ENCODE measurements at places on chromosomes 1 and 21.
A peak's percentile ranks its signal among the peaks of the same experiment; 100 is the strongest.

DNA sequence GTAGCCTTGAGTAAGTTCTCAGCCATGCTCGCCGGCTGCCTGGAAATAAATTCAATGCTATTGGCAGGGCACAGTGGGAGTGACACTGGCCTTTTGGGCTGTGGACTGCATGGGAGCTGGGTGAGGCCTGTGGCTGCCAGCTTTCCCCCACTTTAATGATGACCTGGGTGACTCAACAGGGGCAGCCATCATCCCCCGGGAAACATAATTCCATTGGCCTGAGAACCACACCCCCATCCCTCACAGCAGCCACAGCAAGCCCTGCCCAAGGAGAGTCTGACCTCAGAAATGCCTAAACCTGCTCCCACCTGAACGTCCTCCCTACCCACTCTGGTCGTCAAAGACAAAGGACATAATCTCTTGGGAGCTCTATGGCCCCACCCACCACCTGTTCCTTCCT, 384.0 kb downstream of the LTN1 start:
- no peaks in the 10 kb centered on the region for H3K27me3 ChIP-seq
- peaks cover 25% of the 10 kb centered on the region for H3K36me3 ChIP-seq
- H3K4me3 ChIP-seq: no peak overlapping the region
- no peak overlapping the region for H3K27ac ChIP-seq

DNA sequence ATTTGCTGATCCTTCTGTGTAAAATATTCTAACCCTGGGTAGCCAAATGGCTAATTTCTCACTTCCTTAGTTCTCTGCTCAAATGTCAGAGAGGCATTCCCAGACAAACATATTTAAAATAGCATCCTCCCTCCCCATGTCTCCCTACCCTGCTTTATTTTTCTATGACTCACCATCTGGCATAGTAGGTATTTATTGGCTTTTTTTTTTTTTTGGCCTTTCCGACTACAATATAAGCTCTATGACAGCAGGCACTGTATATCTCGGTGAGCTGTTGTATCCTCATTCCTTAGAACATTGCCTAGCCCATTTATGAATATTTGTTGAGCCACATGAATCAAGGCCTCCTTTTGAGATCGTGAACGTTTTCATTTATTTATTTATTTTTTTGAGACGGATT, 1.5 kb upstream of the NEK7 start:
- no peak for DNase-seq
- peaks cover 11% of the 10 kb centered on the region for H3K4me1 ChIP-seq
- H3K4me3 ChIP-seq: no peak overlapping the region
- peaks cover 2% of the 10 kb centered on the region for H3K36me3 ChIP-seq
- H3K27me3 ChIP-seq: no peaks in the 10 kb centered on the region

DNA sequence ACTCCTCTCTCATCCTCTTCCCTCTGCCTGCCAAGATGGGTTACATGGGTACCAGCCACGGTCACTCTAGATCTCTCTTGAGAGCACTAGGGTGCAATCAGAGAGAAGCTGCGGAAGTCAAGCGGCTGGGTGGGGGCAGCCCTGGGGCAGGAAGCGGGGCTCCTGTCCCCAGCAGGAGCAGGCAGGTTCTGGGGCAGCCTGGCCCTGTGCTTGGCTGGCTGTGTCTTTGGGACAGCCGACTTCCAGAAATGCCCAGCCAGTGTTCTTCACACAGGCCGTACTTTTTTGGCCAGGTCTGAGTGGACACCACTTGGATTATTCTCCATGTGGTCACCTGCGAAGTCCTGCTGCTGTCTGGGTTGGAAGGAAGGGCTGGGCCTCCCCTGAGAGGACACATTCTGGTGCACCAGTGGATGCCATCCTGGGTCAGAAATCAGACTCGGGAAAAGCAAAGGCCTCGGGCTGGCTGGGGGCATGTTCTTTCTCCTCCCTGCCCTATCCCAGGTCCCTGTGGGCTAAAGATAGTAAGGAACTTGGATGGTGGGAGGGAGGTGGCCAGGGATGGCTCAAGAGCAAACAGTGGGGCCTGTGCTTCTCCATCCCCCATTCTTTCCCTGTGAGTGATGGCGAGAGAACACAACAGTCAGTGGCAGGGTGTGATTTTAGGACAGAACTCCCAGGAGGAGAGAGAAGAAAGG, 93.7 kb downstream of the ITPKB start:
- peaks cover 50% of the 10 kb centered on the region for H3K4me1 ChIP-seq
- H3K4me3 ChIP-seq: no peak overlapping the region

DNA sequence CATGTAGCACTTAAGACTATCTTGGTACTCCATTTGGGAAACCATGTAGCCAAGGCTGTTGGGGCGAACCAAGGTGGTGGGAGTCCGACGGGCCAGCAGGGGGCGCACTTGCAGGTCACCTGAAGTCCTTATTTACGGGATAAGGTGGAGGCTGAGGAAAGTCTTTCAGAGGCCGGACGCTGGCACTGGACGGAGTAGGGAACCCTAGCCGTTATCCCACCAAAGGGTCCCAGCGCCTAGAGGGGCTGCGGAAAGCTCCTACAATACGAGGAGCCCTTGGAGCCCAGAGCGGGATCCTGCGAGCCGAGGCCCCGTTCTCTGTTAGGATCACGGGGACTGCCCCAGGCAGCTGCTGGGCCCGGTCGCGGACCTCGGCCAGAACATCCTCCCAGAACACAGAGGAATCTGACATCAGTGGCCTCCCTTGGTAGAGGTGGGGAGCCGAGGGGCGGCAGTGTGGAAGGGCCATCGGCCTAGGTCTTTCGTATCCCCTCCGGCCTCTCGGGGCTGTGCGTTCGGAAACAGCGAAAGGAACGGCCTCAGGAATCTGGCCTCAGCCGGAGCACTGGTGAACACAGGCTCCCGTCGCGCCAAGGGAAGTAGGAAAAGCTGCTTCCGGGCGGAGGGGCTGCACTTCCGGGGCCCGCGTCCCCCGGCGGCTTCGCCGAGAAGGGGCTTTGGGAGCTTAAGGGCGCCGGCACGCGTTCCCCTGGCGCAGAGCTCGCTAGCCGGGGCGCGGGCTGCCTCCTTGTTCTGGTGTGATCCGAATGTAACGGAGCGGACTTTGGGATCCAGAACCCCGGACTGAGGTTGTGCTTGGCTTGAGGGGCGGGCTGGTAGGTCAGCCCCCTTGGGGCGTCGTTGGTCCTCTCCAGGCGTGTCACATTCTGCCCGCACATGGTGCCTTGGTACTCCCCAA, 29.9 kb upstream of the RPTN start:
- H3K27ac ChIP-seq: no peak overlapping the region
- H3K4me3 ChIP-seq: peak overlapping the region; percentile 68
- peaks cover 15% of the 10 kb centered on the region for H3K27me3 ChIP-seq
- DNase-seq: peak; percentile 86

DNA sequence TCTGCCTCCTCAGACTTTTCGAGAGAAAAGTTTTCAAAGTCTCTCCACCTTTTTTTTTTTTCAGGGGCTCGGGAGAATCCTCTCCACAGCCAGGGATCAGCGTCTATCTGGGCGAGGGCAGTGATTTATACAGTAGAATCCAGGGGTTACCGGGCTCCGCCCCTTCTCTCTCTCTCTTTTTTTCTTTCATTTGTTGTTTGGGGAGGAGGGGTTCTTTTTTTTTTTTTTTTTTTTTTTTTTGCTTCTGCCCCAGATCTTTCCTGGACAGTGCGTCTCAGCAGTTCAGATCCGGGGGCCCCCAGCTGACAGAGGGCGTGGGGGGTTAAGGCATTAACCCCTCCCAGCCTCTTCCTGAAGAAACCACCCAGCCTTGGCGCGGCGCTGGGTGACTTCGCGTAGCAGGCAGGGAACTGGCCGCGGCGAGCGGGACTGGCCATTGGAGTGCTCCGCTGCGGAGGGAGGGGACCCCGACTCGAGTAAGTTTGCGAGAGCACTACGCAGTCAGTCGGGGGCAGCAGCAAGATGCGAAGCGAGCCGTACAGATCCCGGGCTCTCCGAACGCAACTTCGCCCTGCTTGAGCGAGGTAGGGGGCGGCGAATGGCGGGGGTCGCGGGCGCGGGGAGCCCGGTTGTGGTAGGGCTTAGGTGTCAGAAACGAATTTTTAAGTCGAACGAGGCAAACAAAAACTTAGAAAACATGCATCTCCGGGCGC, at the start of gene S1PR1:
Gene S1PR1, plus strand, starts transcription at position 504 of the 713 bp plus-strand sequence. CDS start 1,966 bp downstream, outside the sequence.
- H3K4me3 ChIP-seq: peak within 1 kb of the TSS; percentile 88
- peak; percentile 84 for DNase-seq
- no peaks in the 10 kb centered on the region for H3K27me3 ChIP-seq
- H3K4me1 ChIP-seq: peaks cover 61% of the 10 kb centered on the region
- peaks cover 47% of the 10 kb centered on the region for H3K36me3 ChIP-seq

Measured in activated CD8-positive, alpha-beta memory T cell treated with anti-CD3 and anti-CD28 coated beads, Interleukin-2, amount 10 ng/mL, durations not matched to agents 7 days and 5 days (primary cell).